ENCODE measurements at places on chromosomes 12 and 14.

GRCh38 chr12:103169-103981 is 36.8 kb downstream of the IQSEC3 start:
- DNase-seq, result peak; percentile 78

DNA sequence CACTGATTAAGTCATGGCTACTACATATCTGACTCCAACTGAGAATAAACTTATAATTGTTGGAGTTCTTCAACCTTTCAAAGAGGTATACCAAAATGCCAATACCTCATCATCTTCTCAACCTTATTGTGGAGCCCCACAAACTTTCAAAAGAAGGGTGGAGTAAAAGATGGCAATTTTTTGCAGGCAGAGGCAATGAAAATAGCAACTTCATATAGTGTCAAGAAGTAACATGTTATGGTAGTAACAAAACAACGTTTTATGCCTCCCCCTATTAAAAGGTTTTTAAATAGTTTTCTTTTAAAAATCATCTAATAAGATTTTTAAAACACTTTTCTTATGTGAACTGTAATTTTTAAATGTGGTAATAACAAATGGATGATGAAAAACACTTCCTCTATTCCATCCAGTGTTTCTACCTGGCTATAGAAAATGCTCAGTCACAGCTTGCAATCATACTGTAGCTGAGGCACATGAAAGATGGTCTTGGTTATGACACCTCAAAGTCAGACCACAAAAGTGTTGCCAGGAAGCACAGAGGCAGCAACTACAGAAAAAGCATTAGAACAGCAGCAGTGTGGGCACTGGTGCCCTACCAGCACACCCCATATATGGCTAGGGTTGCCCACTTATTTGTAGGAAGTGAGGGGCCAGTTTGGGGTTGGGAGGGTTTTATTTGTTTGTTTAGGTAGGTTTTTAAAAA is 7.0 kb downstream of the PPP1R12A start:
- DNase-seq, result no peak

DNA sequence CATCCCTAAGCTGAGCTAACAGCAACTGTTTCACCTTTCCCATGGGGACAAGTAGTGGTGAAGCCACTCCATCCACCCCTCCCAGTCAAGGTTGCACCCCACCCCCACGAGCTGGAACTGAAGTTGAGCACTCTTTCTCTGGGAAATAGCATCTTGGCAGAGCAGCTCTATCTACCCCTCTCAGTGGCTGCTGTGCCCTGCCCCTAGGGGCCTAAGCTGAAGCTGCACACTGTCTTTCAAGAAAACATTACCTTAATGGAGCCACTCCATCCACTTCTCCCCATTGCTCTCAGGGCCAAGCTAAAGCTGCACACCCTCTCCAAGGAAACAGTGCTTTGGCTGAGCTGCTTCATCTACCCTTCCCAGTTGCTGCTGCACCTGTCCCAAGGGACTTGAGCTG is 170.6 kb upstream of the CCDC196 start:
- peak; percentile 13 for DNase-seq

- DNase-seq, result no peak
Observed at GRCh38 chr14:105070760-105071137, 5.5 kb upstream of the GPR132 start.

- DNase-seq, result no peak
Observed at GRCh38 chr12:59874781-59875180, 279.0 kb downstream of the SLC16A7 start.

- no peak for DNase-seq
Observed at GRCh38 chr12:22971247-22971646, 346.3 kb downstream of the ETNK1 start.

DNA sequence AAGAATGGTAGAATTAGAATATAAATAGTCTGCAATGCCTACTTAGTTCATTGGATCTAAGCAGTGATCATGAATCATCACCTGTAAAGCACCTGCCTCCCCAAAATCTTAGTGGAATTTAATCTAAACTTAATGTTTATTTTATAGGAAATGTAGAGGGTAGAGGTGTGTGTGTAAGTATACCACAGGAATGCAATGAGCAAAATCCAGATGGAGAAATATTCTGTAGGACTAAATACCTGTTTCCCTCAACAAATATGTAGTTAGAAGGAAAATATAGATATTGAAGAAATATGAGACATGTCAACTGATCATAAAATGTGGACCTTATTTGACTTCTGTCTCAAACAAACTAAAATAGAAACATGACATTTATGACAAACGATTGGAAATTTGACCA is 839.2 kb upstream of the FBXO33 start:
- DNase-seq, result no peak

GRCh38 chr12:67193704-67194103 is 75.5 kb upstream of the CAND1 start:
- DNase-seq, result peak; percentile 37

DNA sequence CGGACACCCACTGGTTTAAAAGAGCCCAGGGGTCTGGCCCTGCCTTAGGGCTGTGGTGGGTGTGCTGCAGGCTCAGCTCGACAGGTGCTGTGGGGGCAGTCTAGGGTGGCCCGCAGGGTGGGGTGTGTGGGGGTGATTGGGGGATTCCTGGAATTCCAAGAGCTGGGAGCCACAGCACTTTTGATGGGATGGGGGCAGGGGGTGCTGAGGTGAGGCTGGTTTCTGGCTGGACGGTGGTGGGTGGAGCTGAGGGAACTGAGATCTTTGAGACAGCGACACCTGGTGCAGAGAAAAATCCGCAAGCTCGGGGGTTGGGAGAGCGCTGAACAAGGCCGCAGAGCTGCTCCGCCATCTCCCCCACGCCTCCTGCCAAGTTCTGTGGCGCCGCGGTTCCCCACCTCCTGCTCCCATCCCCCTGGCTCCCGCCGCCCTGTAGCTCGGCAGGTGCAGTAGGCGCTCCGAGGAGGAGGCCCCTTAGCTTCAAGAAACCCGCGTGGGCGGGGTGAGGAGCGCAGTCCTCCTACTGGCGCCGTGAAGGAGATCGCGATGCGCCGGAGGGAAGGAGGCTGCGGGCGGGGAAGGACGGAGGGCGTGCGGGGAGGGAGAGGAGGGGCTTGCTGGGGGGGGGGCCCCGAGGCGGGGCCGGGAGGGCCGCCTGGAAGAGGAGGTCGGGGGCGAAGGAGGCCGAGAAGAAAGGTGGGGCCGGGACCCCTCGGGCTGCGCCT is 1.3 kb upstream of the TEDC1 start:
- peak; percentile 73 for DNase-seq

- peak; percentile 35 for DNase-seq
Observed at GRCh38 chr12:26833743-26834490, 923 bp upstream of the ITPR2 start.

DNA sequence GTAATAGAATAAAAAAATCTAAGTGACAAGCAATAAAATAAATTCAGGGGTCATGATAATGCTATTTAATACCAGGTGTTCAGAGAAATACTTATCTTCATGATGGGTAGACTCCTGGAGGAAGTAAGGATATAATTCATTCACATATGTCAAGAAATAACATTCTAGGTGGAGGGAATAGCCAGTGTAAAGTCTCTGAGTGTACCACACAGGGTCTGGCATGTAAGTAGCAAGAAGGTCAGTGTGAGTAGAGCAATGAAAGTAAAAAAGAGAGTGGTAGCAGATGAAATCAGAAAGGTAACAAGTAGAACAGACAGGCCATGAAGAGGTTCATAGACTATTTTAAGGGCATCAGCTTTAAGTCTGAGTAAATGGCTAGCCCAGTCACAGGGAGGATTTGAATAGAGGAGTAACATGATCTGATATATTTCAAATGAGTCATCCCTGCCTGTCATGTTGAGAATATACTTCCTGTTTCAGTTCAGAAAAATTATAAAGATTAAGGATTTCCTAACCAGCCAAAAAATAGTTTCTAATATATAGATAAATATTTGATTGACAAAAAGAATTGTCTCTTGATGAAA is 519.9 kb downstream of the C12orf50 start:
- no peak for DNase-seq

- DNase-seq, result no peak
Observed at GRCh38 chr12:125882141-125882540, 816.9 kb downstream of the AACS start.

DNA sequence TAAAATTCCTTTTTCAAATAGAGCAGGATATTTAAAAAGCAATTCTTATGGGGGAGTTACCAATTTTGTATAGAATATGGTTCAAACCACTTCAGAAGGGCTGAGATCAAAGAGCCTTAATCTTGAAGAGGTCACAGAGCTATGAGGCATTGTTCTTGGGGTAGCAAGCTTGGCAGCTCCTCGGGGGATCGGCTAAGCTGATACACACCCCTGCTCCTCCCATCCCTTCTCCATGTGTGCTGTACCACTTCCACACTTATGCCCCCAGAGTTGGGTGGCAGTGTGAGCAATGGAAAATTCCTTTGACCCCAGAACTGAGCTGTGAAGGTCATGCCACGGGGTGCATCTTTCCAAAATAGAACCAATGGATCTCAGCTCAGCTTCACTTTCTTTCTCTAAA is 15.0 kb upstream of the TMEM30B start:
- DNase-seq, result no peak

DNA sequence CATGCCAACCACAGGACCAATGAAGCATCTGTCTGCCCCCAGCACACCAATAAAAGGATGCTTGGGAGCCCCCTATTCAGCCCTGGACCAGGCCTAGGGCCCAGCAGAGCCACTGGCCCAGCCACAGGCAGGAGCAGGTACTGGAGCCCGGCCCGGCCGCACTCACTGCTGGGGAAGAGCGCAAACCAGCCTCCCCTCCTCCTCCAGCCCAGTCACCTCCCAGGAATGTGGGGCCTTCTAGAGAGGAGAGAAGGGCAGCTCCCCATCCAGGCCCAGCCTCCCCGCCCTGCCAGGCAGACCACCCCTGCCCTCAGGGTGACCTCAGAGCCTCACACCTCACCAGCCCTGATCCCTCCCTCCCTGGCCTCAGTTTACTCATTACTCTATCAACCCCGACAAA is 56.2 kb downstream of the CCNK start:
- DNase-seq, result no peak

- no peak for DNase-seq
Observed at GRCh38 chr12:105499205-105499604, 168.7 kb downstream of the C12orf75 start.

- no peak for DNase-seq
Observed at GRCh38 chr14:23366426-23366921, 1.5 kb upstream of the EFS start.

- DNase-seq, result no peak
Observed at GRCh38 chr12:82835217-82835616, 148.5 kb downstream of the TMTC2 start.

GRCh38 chr12:53172352-53172751 is 8.2 kb upstream of the ZNF740 start:
- no peak for DNase-seq

DNA sequence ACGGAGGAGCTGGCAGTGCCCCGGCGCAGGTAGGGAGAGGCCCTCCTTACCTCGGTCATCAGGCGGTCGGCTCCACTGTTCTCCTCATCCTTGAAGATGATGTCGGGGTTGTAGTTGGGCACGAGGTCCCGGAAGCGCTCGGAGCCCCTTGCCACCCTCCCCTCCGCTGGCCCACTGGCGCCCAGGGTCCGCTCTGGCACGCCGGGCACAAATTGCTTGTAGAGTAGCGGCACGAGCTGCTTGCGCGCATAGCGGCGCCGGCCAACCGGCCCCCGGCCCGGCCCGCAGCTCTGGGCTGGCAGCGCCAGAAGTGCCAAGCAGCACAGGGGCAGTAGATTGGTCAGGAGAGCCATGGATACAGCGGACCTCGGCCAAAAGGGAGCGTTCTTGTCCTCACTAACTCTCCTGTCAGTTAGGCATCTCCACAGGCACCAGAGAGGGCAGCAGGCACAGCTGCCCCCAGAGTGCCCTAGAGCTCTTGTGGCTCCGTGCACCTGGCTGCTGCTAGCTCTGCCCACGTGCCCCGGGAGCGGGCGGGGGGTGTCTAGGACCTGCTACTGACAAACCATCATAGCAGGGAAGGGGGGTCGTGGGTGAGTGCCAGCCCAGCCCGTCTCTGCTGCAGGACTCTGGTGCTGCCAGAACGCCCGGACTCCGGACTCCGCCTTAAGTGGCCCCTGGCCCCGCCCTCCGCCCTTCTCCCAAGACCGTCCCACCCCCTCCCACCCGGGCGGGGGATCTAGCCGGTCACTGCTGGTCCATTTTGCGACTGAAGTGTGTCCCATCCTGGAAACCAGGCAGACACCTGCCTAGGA is at the start of gene DHH:
TSS of gene DHH (minus strand) at position 642 of the 815 bp plus-strand sequence. CDS start at position 353, 289 bp downstream.
- DNase-seq, result no peak

DNA sequence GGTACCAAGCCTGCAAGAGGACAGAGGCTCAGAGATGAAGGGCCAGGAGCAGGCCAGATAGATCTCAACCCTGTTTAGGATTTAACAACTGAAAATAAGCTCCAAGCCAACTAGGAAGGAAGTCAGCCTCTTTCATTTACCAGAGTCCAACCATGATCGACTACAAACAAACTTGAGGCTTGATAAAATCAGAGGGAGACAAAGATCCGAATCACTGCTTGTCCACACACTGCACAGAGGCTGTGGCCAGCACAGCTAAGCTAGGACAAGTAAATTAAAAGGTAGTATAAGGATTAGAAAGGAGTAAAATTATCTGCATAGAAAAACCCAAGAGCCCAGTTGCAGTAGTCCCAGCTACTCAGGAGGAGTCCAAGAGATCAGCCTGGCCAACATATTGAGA is 40.3 kb downstream of the FAM222A start:
- DNase-seq, result no peak

DNA sequence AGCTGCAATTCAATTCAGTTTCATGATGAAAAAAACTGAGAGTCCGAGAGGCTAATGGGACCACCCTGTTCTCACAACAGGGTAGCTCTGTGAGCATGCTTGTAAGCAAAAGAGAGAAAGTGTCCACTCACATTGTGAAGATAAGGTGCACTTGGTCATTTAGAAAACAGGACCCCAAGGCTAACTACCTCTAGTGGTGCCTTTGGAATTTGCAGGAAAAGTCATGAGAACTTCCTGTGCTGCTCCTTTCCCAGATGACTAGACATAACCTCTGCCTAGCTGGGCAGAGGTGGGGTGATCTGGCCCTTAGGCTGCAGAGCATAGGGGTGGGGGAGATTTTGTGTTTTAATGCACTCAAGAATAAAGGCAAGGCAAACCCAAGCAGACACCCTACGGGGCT is 118.9 kb downstream of the STAB2 start:
- DNase-seq, result peak; percentile 17

GRCh38 chr14:53381895-53382294 is 228.8 kb upstream of the DDHD1 start:
- DNase-seq, result no peak

DNA sequence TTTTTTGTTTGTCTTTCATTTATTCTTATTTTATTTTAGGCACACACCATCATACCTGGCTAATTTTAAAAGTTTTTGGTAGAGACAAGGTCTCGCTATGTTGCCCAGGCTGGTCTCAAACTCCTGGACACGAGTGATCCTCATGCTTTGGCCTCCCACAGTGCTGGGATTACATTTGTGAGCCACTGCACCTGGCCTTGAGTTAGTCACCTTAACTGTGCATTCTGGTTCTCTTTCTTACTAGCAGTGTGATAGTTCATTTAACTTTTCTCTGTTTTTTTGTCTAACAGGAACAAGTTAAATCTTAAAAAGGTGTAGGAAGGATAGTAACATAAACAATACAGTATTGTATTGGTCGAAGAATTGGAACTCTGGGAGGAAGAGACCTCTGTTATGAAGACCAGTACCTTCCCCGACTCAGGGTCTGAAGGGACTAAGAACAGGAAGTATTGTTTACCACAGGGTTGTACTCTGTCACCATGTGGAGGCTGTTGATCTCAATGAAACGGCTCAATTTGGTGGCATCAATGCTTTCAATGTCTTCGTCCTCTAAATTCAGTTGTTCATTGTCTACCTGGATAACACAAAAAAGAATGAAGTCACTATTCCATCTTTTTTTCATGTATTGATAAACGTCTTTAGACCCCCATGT is 17.7 kb downstream of the ERP27 start:
- no peak for DNase-seq

GRCh38 chr12:113772505-113773030 is 193.6 kb downstream of the RBM19 start:
- no peak for DNase-seq

Data from HEK293T (cell line).